Naive thymus-derived CD4-positive, alpha-beta T cell (primary cell): ENCODE measurements at places on chromosomes 7 and 10. TPM values are rescaled to one million over a fixed set of nuclear protein-coding genes. Genes with fewer than 3 reads are reported as not detected.

Gene CDCA7L
- 51.1 TPM for polyA plus RNA-seq

Gene OR6B1
- polyA plus RNA-seq, result not detected

Gene NEBL
- 0.06 TPM for polyA plus RNA-seq

Gene GRM3
- not detected for polyA plus RNA-seq

Gene HOXA10
- not detected for polyA plus RNA-seq

Gene CCL24
- not detected for polyA plus RNA-seq

Gene KEL
- polyA plus RNA-seq, result 0.21 TPM

Gene SUN3
- 2.7 TPM for polyA plus RNA-seq

Gene PNLIPRP1
- not detected for polyA plus RNA-seq

Gene SLC16A9
- not detected for polyA plus RNA-seq

Gene PRKCQ
- polyA plus RNA-seq, result 74.5 TPM

Gene NPY4R
- polyA plus RNA-seq, result not detected

Gene MARVELD1
- polyA plus RNA-seq, result 0.07 TPM

Gene ASZ1
- polyA plus RNA-seq, result not detected

Gene ANLN
- not detected for polyA plus RNA-seq

Gene TSPAN33
- 13.0 TPM for polyA plus RNA-seq

Gene PIP4K2A
- 40.9 TPM for polyA plus RNA-seq

Gene FEZF1
- not detected for polyA plus RNA-seq

Gene PPP1R17
- polyA plus RNA-seq, result not detected

Gene SERPINE1
- not detected for polyA plus RNA-seq

Gene HOXA5
- polyA plus RNA-seq, result not detected

Gene UCN3
- polyA plus RNA-seq, result not detected

Gene CTAGE8
- polyA plus RNA-seq, result 0.52 TPM

Gene PTEN
- 32.7 TPM for polyA plus RNA-seq

Gene OR2A7
- polyA plus RNA-seq, result 0.31 TPM

Gene SEC23IP
- polyA plus RNA-seq, result 38.3 TPM

Gene SHH
- not detected for polyA plus RNA-seq

Gene CAPZA2
- polyA plus RNA-seq, result 187 TPM

Gene PRLHR
- polyA plus RNA-seq, result not detected

Gene MBL2
- not detected for polyA plus RNA-seq

Gene MSS51
- polyA plus RNA-seq, result 0.18 TPM

Gene LRRD1
- polyA plus RNA-seq, result not detected

Gene GPR22
- polyA plus RNA-seq, result 0.17 TPM

Gene ANKRD2
- polyA plus RNA-seq, result not detected

Gene GHRHR
- not detected for polyA plus RNA-seq

Gene SPDYE1
- polyA plus RNA-seq, result 0.07 TPM

Gene INPP5F
- polyA plus RNA-seq, result 3.4 TPM
